T-helper 22 cell (primary cell): ENCODE measurements at places on chromosomes 2 and 18.

DNA sequence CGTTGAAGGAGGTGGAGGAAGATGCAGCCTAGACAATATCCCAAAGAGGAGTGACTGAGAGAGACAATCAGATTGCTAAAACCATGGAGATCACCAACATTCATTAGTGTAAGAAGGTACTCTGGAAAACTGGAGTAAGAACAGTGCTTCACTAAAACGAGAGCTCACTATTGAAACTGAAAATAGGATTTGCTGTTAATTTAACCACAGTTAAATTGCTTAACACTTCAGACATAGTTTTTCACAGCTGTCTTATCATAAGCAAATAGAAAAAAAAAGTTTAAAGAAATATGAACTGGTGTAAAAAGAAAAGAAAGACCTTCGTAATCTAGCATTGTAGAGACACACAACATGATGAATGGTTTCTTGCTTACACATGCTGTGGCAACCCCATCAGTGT is 1049.8 kb upstream of the CHAC2 start:
- no peak for DNase-seq

GRCh38 chr2:218875692-218876246 is 4.9 kb upstream of the WNT10A start:
- no peak for DNase-seq

- DNase-seq = no peak
Measured at GRCh38 chr2:107384422-107384821, 442.3 kb upstream of the RGPD4 start.

DNA sequence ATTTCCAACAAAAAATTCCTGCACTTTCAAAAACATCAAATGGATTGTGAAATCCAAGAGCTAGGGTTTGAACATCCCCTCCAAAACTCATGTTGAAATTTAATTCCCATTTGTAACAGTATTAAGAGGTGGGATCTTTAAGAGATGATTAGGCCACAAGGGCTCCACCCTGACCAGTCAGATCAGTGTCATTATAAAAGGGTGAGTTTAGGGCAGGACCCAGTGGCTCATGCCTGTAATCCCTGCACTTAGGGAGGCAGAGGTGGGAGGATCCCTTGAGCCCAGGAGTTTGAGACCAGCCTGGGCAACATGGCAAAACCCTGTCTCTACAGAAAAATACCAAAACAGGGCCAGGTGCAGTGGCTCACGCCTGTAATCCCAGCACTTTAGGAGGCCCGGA is 8.9 kb downstream of the GTF3C2 start:
- DNase-seq = no peak

- DNase-seq = no peak
Measured at GRCh38 chr2:155100261-155100660, 401.8 kb downstream of the KCNJ3 start.

DNA sequence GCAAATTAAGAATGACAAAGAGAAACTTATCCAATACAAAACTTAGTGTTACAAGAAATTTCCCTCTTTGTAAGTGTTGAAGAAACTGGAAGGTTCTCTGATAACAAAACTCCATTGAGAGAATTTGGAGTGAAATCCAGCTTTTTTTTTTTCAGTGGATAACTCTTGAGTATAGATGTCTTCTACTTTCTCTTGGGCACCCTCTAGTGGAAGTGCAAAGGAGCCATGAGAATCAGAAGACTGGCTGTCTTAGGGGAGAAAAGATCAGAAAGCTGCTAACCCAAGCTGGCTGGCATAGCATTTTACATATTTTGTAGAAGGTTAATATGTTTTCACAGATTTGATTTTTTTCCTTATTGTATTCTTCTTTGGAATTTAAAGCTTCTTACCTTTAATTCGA is 138.8 kb upstream of the SATB2 start:
- DNase-seq = no peak

DNA sequence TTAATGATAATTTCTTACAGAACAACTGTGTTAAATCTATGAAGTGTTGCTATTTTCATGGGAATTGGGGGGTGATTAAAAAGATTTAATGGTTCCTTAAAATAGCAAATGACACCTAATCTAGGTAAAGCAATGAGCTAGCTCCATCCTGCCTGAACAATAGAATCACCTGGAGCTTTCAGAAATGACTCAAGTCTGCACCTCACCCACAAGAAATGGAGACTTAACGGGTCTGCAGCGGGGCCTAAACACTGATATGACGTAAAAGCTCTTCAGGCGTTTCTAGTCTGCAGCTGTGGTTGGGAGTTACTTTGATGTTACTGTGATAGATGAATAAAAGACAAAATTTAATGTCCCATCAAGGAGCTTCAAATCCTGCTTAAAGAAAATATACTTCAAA is 328.2 kb downstream of the RND3 start:
- DNase-seq = no peak

DNA sequence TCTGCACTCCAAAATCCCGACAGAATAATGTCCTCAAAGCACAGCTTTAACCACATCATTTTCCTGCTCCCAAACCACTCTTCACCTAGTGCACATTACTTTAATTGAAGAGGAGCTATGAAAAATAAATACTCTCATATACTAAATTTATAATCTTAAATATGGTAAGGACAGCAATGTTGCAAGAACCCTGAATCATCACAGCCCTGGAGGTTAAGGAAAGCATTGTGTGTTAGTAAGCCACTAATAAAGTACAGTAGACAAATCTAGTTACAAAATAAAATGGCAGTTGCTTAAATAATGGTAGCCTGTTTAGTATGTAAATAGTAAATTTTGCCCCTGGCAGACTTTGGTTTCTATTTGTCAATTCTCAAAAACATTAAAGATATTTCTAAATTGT is 27.0 kb upstream of the CCDC178 start:
- no peak for DNase-seq

- DNase-seq = no peak
Measured at GRCh38 chr18:26440644-26441043, 107.7 kb downstream of the KCTD1 start.

DNA sequence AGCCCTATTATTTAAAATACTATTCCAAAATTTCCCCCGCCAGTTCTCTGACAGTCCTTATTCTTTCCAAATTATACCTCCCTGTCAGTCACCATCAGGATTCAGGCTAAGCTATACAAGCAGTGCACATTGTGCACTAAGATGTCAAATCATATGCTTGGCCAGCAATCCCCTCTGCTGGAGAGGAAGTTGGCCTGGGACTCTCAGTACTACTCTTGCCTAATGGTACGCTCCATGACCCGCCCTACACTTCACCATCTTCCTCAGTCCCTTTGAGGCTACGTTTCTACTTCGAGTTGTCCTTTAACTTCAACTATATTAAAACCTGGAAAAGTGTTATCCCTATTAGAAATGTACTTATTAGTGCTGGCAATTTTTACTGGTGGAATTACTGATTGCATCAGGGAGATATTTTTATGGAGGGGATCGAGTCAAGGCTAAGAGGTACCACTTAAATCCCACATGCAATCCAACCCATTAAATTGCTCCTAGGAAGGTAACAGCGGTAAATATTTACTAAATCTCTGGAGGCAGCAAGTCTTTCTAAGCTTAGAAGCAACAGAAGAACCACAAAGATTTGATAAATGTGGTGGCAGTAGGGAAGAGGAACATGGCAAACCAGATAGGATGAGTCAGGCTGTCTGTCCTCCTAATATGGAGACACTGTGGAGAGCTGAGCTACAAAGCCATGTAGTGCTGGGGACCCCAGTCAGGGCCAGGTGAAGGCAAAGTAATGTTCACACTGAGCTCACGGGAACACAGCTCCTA is 2.7 kb downstream of the USP40 start:
- no peak for DNase-seq

DNA sequence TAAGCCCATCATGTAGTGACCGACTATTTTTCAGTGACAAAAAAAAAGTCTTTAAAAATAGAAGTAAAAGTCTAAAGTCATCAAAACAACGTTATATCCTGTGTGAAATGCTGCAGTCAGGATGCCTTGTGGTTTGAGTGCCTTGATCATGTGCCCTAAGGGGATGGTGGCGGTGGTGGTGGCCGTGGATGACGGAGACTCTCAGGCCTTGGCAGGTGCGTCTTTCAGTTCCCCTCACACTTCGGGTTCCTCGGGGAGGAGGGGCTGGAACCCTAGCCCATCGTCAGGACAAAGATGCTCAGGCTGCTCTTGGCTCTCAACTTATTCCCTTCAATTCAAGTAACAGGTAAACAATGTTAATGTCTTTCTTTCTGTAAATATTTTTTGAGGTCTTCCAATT is at the start of gene CD28:
TSS of gene CD28 (plus strand) at position 237 of the 400 bp plus-strand sequence. CDS start at position 295, 58 bp downstream.
- peak; percentile 88 for DNase-seq

DNA sequence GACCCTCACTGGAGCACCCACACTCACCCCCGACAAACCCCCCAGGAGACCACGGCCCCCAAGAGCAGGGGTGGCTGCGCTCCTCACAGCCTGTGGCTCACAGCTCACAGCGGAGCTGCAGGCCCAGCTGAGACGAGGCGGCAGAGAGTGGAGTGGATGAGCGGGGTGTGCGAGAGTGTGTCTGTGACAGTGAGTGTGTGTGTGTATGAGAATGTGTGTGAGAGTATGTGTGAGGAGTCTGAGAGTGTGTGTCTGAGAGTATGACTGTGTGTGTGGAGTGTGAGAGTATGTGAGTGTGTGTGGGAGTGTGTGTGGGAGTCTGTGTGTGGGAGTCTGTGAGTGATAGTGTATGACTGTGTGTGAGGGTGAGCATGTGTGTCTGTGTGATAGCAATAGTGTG is 55.3 kb upstream of the ID2 start:
- no peak for DNase-seq

- DNase-seq = no peak
Measured at GRCh38 chr2:126811101-126811500, 87.6 kb upstream of the TEX51 start.

DNA sequence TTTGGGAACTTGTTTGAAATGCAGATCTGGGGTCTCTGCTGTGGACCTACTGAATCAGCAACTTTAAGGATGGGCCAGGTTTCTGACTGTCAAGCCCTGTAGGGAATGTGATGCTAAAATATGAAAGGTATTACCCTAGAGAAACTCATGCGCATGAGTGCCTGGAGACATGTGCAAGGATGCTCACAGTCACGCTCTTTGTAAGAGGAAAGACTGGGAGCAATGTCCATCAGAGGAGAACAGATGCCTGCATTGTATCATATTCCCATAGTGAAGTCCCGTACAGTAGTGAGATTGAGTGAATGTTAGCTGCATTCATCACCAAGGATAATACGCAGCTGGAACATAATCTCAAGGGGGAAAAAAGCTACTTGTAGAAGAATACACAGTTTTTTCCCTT is 14.1 kb downstream of the ZNF407 start:
- no peak for DNase-seq

- DNase-seq = no peak
Measured at GRCh38 chr2:10125842-10126631, 3.5 kb downstream of the RRM2 start.

GRCh38 chr2:28624793-28625701 is 126.6 kb upstream of the PPP1CB start:
- DNase-seq = peak; percentile 70

GRCh38 chr2:206837775-206838174 is 72.4 kb downstream of the FASTKD2 start:
- no peak for DNase-seq

- no peak for DNase-seq
Measured at GRCh38 chr2:58271826-58272225, 30.7 kb upstream of the FANCL start.

GRCh38 chr2:120944575-120944974 is 208.9 kb downstream of the GLI2 start:
- no peak for DNase-seq
